ENCODE measurements at places on chromosomes 6 and 20. TPM values are rescaled to one million over a fixed set of nuclear protein-coding genes. Genes with fewer than 3 reads are reported as not detected.

DNA sequence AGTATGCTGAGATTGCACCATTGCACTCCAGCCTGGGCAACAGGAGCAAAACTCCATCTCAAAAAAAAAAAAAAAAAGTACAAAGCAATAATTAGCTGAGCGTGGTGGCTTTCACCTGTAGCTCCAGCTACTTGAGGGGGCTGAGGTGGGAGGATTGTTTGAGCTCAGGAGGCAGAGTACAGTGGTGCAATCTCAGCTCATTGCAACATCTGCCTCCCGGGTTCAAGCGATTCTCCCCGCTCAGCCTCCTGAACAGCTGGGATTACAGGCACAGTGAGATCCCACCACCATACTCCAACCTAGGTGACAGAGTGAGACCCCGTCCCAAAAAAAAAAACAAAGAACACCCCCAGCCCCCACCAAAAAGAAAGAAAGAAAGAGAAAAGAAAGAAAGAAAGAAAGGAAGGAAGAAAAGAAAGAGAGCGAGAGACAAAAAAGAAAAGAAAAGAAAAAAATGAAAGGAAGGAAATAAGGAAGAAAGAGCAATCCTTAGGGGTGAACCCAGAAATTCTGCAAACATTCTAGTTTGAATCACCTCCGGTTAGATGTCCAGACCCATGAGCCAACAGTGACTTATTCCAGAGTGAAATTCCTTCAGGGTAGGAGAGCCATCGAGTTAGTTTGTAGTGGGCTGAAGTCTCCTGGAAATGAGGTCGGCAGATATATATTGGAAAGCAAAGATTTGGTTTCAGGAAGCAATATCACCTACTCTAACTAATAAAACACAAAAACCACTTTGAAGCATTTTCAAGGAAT, 3.2 kb upstream of the RIPOR3 start:
- peaks cover 7% of the 10 kb centered on the region for H3K4me1 ChIP-seq
- no peak overlapping the region for H3K4me3 ChIP-seq
- peaks cover 48% of the 10 kb centered on the region for H3K27me3 ChIP-seq
- no peak overlapping the region for H3K27ac ChIP-seq
- DNase-seq = no peak

DNA sequence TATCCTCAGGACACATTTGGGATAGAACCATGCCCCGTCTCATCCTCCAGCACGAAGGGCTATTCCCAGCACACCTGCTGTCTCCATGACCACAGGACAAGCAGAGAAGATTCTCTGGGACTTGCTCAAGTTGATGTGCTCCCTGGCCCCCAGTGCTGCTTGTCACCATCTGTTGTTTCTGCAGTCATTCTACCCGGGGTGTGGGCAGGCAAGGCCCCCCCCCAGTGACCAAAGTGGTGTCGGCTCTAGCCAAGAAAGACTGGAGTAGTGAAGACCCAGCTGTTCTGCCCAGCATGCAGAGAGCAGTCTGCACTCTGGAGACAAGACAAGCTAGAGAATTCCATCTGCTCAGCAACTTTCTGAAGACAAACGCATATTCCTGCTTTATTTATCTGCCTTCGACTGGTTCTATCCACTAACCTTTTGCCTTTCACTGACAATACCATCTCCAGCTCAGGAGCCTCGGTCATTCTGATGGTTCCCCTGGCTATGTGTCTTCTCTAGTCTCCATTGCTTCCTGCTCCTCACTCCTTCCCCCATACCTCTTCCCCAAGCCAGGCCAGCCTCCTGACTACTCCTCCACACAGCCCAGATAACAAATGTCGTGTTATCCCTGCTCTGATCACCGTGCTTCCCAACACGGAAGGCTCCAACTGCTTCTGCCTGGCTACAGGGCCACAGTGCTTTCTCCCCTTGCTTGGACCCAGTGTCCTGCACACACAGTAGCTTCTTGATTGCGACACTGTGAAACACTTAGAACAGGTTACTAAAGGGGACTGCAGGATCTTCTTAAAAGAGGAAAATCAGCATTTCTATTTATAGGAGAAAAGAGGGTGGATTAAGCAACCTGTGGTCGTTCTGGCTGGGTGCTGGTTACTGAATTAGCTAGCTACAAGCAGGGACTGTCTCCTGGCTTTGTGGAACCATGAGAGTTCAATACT, 86.7 kb upstream of the EMILIN3 start:
- H3K4me1 ChIP-seq = no peaks in the 10 kb centered on the region
- no peaks in the 10 kb centered on the region for H3K27me3 ChIP-seq
- no peak overlapping the region for H3K27ac ChIP-seq
- DNase-seq = no peak
- H3K36me3 ChIP-seq = peaks cover 39% of the 10 kb centered on the region

GRCh38 chr6:14452567-14453527, 335.3 kb downstream of the CD83 start:
- peak overlapping the region; percentile 79 for H3K27ac ChIP-seq
- peak; percentile 84 for DNase-seq
- H3K4me1 ChIP-seq = peaks cover 82% of the 10 kb centered on the region
- H3K36me3 ChIP-seq = peaks cover 12% of the 10 kb centered on the region

DNA sequence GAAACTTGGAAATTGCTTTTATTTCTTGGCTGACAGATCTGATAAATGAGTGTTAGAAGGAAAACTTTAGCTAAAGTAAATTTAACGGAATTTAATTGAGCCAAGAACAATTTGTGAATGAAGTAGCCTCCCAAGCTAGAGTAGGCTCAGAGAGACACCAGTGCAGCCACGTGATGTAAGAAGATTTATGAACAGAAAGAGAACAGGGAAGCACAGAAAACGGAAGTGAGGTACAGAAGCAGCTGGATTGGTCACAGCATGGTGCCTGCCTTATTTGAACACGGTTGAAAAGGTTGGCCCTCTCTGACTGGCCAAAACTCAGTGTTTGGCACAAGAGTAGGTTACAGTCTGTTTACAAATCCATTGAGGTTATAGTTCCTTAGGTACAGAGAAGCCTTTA, 29.5 kb upstream of the IFNGR1 start:
- H3K27me3 ChIP-seq = peaks cover 10% of the 10 kb centered on the region
- H3K36me3 ChIP-seq = peaks cover 2% of the 10 kb centered on the region
- H3K27ac ChIP-seq = no peak overlapping the region
- H3K4me1 ChIP-seq = peaks cover 3% of the 10 kb centered on the region

DNA sequence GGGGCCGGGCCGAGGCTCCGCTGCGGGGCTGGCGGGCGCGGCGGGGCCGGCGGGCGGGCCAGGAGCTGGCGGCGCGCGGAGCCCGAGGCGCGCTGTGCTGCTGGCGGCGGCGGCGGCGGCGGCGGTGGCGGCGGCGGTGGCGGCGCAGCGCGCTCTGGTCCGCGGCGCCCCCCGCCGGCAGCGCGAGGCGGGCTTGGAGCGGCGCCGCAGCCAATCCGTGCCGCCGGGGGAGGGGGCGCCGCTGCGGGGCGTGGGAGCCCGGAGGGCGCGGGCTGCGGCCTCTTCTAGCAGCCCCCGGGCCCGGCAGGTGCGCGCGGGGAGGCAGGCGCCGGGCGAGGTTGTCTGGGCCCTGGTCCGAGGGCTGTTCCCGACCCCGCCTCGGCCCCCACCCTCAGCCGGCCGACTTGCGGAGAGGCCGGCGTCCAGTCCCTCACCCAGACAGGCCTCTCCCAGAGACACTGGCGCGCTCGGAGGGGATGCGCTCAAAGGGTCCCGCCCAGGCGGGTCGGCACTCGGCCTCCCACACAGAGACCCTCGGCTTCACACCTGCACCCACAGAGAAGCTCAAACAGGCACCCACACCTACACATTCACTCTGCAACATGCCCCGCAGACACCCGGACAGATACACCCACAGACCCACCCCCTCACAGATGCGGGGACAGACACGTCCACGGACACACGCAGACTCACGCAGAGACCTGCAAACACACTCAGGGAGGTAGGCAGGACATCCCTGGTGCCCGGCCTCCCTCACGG, at the start of gene RIMS4:
TSS of gene RIMS4 (minus strand) at position 156 of the 759 bp plus-strand sequence. CDS start 275 bp downstream, outside the sequence.
- DNase-seq = no peak
- H3K36me3 ChIP-seq = no peaks in the 10 kb centered on the region
- H3K4me3 ChIP-seq = peak within 1 kb of the TSS; percentile 6
- peaks cover 6% of the 10 kb centered on the region for H3K4me1 ChIP-seq

- peaks cover 26% of the 10 kb centered on the region for H3K36me3 ChIP-seq
- no peaks in the 10 kb centered on the region for H3K27me3 ChIP-seq
- H3K4me1 ChIP-seq = peaks cover 50% of the 10 kb centered on the region
- H3K27ac ChIP-seq = no peak overlapping the region
- no peak overlapping the region for H3K4me3 ChIP-seq
Observed at GRCh38 chr6:4008324-4009047, 70.5 kb downstream of the FAM217A start.

The KIF25 gene
- total RNA-seq = not detected

All from activated CD4-positive, alpha-beta T cell treated with anti-CD3 and anti-CD28 coated beads, Interleukin-2, amount 10 ng/mL, durations not matched to agents 7 days and 5 days (primary cell).